ENCODE measurements at places on chromosomes 5 and 9.

DNA sequence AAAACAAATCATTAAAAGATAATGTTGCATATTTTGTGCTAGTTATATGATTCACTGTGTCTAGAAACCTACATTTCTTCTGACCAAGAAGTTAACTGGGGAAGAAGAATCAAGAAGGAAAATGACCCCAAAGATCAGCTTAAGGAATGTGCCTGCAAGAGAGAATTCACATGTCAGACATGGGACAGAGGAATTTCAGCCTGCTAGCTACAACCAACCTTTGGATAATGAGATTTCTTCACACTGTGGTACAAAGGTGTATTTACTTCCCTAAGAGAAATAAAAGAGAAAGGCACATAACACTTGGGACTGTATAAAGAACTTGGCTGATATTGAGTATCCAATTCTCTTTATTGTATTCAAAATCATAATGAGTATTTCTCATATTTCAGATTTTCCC, 39.6 kb upstream of the ELL2 start:
- DNase-seq: no peak

GRCh38 chr5:1352231-1353219, 7.6 kb upstream of the CLPTM1L start:
- DNase-seq: no peak

DNA sequence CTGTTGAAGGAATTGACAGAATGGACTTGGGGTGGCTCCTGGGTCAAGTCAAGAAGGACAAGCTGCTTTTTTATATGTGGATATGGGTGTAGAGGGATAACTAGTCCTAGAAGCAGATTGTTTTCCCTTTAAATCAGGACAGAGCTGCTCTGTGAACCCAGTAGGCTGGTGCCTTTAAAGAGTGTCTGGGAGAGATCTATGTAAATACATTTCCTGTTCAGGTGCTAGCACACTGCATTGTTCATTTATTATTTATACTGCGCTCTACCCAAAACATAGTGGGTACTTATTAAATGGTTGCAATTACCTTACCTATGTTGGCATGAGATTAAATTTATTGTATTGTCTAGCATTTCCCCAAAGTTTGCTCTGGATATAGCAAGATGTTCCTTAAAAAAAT, 86.6 kb upstream of the EQTN start:
- DNase-seq: no peak

GRCh38 chr9:125649315-125649714, 57.7 kb downstream of the MAPKAP1 start:
- no peak for DNase-seq

- DNase-seq: no peak
Measured at GRCh38 chr9:127904561-127905003, 5.2 kb upstream of the ST6GALNAC6 start.

Data from Panc1 (cell line).